ENCODE measurements at places on chromosomes 12 and 14.

DNA sequence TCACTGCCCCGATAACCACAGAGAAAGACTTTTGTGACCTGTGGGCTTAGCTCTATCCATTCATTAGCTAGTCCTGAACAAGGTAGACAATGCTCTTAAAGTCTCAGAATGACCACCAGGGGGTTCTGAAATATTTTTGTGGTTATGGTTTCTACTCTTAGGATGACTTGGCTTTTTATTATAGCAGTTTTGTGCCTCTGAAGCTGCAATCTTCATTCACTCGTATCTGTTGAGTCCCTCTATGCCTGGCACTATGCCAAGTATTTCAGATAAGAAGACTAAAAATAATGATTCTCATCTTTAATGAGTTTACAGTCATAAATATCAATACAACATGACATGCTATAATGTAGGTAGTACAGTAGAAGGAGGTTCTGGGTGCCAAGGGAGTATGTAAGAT lies 130.8 kb upstream of the TRHDE start:
- no peak overlapping the region for H3K27ac ChIP-seq
- peak; percentile 20 for DNase-seq
- no peak overlapping the region for H3K4me3 ChIP-seq

DNA sequence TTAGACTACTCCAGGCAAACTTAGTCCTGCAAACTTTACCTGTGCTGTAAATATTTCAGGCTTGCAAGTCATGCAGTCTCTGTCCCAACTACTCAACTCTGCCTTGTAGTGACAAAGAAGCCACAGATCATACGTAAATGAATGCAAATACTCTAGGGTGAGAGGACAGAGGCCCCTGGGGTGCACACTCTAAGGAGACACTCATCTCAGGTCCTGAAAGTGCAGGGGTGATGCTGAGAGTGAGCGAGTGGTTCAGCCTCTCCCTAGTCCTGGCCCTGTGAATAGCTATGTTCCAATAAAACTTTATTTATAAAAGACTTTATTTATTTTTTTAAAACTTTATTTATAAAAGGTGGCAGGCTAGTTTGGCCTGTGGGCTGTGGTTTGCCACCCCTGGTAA lies 34.9 kb downstream of the HCAR2 start:
- DNase-seq: no peak
- H3K27me3 ChIP-seq: no peaks in the 10 kb centered on the region
- H3K27ac ChIP-seq: no peak overlapping the region
- no peaks in the 10 kb centered on the region for H3K36me3 ChIP-seq
- peaks cover 4% of the 10 kb centered on the region for H3K4me1 ChIP-seq
- no peak overlapping the region for H3K4me3 ChIP-seq

DNA sequence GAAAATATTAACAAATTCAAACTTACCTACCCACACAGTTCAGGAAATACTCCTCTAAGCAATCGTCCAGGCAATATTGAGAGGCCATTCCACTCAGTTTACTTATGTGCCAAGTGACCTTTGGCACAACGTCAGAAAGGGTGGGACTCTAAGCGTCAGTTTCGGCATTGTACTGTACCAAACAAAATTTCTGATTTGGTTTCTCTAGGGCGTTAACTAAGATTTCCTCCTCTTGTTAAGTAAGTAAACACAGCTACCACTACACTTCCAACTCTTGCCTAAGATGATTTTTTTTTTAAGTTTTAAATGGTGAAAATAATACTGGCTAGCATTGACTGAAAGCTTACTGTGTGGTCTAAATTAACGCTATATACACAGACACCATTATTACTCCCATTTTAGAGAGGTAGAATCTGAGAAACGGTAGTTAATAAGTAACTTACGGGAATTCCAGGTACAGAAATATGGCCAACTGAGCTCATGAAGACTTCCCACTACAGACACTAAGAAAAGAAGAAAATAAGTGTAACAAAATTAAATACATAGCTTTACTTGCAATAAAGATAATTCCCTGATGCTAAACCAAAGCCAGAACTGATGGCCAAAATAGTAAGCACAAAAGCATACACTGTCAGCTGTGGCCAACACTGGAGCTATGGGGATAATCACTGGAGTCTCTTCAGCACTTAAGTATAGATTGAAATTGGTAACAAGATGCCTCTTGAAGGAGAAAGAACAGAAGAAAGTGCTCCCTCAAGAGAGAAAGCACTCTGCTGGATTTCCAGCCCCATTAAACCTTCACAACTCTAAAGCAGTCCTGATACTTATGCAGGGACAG lies 76.1 kb downstream of the EPS8 start:
- H3K27ac ChIP-seq: no peak overlapping the region
- H3K4me3 ChIP-seq: no peak overlapping the region
- no peaks in the 10 kb centered on the region for H3K27me3 ChIP-seq
- H3K36me3 ChIP-seq: no peaks in the 10 kb centered on the region
- no peak for DNase-seq
- peaks cover 4% of the 10 kb centered on the region for H3K4me1 ChIP-seq

DNA sequence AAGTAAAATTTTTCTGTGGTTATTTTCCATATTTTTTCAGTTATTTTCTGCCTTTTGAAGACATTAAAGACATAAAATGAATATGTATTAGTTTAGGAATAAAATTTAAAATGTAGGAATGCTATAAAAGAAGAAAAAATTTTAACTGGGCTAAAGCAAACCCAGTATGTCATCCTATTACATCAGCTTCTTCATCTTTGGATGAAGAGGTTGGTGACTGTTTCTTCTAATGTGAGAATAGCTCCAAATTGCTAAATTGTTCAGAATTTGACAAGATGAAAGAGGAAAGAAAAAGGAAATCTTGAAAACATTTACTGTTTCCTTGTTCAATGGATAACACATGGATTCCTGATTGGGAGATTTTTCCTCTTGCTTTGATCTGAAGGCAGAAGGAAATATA lies 52.7 kb upstream of the PZP start:
- H3K4me1 ChIP-seq: no peaks in the 10 kb centered on the region
- DNase-seq: peak; percentile 36

Measured in fibroblast of lung (primary cell).